ENCODE measurements at places on chromosomes 4 and X.

DNA sequence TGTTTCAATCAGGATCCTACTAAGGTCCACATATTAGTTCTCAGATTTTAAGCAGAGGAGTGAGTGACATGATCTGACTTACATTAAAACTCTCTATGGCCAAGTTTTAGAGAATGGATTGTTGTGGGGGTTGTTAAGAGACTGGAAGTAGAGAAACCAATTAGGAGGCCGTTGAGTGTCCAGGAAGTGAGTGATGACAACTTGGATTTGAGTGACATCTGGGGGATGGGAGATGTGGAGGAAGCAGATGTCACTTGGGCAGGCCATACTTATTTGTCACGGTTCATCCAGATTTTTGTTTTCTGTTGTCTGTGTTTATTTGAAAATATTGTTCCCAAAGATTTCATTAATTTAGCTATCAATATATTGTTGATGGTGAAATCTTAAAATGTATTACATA, 28.3 kb downstream of the ADD1 start:
- DNase-seq: no peak

- DNase-seq: no peak
Observed at GRCh38 chr4:168655182-168655581, 158.3 kb downstream of the PALLD start.

- no peak for DNase-seq
Observed at GRCh38 chrX:40244980-40245379, 147.2 kb upstream of the BCOR start.

DNA sequence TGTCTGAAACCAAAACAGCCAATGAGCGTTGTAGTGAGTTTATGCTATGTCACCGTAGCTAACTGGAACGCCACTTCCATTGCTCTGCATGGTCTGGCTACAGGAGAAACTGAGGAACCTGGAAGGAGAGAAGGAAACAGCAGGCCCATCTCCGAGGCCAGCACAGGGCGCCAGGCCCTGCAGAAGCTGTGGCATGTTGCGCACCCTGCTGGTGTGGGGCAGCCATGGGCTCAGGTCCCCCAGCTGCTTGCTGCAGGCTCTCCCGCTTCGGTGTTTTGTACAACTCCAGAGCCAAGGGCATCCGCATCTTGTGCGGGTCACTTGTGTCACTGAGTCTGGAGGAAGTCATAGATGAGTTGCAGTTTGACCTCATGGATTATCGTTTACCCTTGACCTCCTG, 89.2 kb downstream of the AFAP1 start:
- peak; percentile 73 for DNase-seq

DNA sequence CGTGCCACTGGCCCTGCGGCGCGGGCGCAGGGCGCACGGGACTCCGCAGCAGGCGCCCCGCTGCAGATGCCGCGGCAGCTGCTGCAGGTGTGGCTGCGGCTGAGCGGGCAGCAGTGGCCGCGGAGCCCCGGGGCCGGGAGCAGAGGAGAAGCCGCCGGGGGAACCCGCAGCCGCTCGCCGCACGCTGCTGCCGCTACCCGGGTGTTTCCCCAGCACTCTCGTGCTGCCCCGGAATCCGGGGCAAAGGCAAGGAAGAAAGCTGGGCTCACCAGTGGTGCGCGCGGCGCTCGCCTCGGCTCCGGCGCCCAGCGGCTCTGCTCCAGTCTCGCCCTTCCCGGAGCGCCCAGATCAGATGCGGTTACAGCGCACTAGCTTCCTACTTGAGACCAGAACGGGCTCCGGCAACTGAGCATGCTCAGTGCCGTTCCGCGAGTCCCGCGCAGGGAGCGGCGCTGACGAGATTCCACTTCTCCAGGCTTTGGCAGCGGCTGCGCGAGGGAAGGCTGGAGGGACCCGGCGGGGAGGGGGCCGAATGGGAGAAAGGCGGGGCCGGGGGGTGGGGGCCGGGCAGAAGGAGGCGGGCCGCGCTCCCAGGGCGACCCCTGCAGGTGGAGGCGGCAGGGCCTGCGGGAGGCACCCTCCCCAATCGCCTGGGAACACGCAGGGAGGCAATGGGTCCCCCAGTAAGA, at the start of gene APBB2:
APBB2 (minus strand) TSS at position 407 of the 689 bp plus-strand sequence. CDS start 181,288 bp downstream, outside the sequence.
- DNase-seq: peak; percentile 94

DNA sequence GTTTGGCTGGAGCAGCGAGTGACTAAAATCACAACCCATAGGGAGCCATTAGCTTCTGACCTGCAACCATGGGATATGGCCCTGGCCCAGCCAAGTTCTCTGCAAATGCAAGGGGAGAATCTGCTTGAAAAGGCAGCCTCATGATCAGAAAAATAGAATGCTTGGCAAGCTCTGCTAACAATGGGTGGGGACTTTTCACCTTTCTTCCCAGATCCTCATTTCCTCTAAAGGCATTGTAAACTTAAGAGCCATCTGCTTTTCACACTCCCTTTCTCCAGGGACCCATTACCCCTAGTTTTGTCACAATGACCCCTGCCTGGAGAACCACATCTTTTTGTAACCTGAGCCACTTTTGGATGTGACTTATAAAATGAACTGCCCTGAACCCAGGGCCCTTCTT, 104.3 kb downstream of the PARM1 start:
- DNase-seq: no peak

GRCh38 chrX:69014200-69014599, 151.1 kb downstream of the PJA1 start:
- DNase-seq: no peak

GRCh38 chrX:96721354-96721753, 36.7 kb downstream of the DIAPH2 start:
- DNase-seq: no peak

DNA sequence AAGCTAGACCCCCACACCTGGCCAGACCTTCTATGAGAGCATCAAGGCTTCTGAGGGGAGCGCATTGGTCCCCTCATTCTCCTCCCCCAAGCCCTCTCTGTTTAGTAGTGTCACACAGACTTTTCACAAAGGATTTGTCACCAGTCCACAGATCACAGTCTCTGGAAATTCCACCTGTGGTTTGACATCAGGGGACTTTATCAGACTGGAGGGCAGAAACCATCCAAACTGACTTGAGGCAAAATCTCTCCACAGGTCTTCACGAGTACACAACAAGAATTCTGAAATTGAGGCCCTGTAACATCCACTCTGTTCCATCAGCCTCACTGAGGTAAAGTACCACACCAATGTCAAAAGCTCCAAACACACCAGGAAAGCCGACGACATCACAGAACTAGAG, 112.5 kb downstream of the SH3KBP1 start:
- no peak for DNase-seq

- DNase-seq: no peak
Observed at GRCh38 chrX:120677004-120677652, 47.3 kb upstream of the C1GALT1C1 start.

DNA sequence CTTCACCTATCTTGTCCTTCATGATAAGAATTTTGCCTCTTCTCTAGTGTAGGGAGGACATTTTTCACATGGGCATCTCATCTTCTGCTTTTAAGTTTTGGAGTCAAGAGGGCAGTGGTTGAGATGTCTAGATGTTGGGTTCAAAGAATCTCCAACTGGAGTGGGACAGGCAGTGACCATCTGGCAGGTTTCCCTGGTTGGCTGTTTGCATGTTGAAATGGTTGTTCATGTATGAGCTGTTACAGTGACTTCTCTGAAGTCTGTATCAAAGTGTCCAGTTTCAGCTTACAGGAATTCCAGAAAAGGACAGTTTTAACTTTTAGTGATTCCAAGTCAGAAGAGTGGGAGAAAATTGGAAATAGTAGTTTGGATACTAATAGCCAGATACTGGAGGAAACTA, 192.7 kb downstream of the EVC2 start:
- DNase-seq: no peak

DNA sequence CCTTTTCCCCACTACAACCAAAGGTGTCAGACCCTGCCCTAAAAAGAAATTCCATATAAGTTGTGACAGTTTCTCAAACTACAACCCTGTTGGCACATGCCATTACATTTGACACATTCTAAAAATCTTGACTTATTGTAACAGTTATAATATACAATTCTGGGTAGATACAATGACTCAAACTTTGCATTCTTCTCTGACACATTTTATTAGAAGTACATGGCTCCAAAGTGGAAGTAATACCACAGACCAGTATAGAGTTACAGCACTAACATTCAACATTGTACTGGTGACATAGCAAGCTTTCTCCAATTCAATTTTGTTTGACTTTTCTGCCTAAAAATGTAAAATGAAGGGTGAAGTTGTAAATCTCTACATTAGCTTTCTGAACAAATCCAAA, 196.6 kb upstream of the ETNPPL start:
- no peak for DNase-seq

- no peak for DNase-seq
Observed at GRCh38 chr4:38609614-38610013, 54.4 kb upstream of the KLF3 start.

DNA sequence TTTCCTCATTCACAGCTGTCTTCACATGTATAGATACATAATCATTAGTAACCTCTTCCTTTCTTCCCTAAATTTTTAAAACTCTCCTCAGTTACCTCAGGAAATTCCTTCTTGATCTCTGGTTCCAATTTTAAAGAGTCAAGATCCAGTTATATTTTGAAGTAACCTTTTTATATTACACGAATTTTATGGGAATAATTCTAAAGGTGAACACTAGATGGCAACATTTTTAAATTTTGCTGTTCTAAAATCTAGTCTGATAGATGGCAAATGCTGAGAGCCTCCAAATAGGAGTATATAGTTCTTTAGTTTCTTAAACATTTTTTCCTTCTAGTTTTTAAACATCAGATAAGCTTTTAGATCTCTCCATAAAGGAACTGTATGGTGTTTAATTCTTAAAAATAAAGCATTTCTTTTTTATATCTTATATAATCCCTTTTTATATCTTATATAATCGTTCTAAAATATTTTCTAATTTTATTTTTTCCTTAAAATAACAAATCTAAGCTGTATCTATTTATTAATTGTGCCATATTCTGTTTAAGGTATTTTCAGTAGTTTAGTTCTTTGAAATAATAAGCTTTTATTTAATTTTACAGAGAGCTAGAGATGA, 37.9 kb upstream of the PAPSS1 start:
- no peak for DNase-seq

- DNase-seq: no peak
Observed at GRCh38 chr4:23212558-23212957, 519.8 kb downstream of the GBA3 start.

DNA sequence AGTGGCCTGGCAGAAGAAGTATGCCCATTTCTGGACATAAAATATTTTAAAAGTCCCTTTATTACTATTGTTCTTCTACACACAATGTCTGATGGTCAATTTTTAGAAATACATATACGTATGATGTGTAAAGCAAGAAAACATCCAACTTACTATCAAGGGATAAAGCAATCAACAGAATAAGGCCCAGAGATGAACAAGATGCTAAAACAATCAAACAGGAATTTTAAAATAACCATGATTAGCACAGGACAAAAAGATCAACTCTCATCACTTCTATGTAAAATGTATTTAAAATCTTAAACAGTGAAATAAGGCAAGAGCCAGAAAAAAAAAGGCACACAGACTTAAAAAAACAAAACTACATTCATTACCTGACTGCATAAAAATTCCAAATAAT, 60.9 kb downstream of the MTNR1A start:
- no peak for DNase-seq

DNA sequence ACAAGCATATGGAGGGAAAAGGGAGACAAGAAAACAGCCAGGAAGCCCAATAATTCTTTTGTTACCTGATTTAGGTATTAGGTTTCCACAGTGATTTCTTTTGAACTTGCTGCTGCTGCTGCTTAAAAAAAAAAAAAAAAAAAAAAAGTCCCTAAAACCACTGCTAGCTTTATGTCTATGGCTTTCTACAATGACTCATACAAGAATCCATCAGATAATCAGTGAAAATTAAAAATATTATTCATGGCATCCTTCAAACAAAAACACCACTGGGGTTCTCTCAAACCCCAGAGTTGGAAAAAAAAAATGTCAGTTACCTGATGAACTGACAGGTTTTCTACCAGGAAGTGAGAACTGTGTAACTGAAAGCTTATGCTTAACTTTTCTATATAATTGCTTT, 14.3 kb downstream of the EPHA5 start:
- no peak for DNase-seq

DNA sequence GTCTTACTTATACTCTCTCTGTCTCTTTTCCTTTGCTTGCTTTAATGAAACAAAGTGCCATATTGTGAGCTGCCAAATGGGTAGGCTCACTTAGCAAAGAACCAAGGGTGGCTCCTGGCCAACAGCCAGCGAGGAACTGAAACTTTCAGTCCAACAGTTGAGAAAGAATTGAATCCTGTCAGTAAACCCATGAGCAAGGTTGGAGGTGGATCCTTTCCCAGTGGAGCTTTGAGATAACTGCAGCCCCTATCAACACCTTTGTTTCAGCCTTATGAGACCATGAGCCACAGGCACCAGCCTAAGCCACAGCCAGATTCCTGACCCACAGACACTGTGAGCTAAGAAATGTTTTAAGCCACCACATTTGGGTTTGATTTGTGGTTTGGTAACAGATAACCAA, 362.2 kb downstream of the PDGFC start:
- no peak for DNase-seq

- DNase-seq: no peak
Observed at GRCh38 chr4:151887031-151887815, 126.4 kb upstream of the GATB start.

DNA sequence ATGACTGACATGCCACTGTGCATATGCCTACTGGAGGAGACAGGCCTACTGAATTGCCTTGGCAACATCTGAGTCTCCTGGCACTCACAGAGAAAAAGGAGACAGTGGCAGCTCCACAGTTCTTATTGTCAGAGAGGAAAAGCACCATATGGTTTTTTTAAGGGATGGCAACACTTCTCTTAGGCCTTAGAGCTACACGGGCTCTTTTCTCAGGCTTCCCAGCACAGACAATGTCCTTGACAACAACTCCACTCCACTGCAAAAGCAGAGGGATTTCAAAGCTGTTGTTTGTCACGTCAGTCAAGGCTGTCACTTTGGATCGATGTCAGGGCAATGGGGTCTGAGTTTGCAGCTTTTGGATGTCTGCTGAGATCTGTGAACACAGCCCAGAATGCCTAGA, 4.7 kb upstream of the CLCN4 start:
- DNase-seq: no peak

GRCh38 chr4:77802402-77802801, 16.8 kb downstream of the CNOT6L start:
- no peak for DNase-seq

- DNase-seq: no peak
Observed at GRCh38 chrX:50075630-50076339, 125.0 kb downstream of the AKAP4 start.

Data from 8988T (cell line).